ENCODE measurements at places on chromosomes 13 and 19.

DNA sequence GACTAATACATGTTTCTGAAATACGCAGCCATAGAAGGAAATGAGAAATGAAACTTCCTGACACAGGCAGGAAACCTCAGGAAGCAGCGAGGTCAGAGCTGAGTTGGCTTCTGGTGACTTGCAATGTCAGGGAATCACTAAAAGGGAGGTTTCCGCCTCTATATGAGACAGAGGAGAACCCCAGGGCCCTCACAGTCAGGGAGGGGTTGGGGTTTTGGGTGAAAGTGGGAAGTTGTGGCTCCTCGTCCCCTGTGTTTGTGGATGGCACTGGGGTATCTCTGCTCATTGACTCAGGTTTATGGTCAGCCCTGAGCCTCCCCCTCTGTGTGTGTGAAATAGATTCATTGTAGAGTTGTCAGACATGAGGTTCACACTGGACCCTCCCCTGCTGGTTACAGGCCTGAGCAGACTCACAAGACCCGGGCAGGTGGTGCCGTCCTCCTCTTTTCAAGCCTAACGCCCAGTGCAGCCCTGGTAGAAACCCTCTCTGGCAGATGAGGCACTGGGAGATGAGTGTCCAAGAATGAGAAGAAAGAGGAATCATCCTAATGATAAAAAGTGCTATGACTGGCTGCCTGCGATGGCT lies 5.5 kb upstream of the LILRA6 start:
- DNase-seq, result no peak

DNA sequence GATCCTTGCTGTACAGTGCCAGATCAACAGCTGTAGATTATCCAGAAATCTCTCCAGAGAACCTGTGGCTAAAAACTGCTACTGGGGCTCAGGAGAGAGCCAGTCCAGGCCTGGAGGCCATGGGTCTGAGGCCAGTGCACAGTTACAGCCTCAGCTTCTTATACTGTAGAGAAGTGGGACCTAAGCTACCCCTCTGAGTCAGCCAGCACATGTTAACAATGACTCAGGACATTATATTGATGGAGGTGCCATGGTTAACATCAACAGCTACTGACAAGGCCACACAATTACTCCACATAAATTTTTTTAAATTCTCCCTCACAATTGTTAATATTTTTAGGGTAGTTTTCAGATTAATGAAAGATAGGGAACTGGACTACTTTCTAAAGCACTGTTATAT lies 138.5 kb downstream of the RBM26 start:
- DNase-seq, result no peak

- DNase-seq, result no peak
Observed at GRCh38 chr13:26047040-26047439, 4.8 kb downstream of the SHISA2 start.

DNA sequence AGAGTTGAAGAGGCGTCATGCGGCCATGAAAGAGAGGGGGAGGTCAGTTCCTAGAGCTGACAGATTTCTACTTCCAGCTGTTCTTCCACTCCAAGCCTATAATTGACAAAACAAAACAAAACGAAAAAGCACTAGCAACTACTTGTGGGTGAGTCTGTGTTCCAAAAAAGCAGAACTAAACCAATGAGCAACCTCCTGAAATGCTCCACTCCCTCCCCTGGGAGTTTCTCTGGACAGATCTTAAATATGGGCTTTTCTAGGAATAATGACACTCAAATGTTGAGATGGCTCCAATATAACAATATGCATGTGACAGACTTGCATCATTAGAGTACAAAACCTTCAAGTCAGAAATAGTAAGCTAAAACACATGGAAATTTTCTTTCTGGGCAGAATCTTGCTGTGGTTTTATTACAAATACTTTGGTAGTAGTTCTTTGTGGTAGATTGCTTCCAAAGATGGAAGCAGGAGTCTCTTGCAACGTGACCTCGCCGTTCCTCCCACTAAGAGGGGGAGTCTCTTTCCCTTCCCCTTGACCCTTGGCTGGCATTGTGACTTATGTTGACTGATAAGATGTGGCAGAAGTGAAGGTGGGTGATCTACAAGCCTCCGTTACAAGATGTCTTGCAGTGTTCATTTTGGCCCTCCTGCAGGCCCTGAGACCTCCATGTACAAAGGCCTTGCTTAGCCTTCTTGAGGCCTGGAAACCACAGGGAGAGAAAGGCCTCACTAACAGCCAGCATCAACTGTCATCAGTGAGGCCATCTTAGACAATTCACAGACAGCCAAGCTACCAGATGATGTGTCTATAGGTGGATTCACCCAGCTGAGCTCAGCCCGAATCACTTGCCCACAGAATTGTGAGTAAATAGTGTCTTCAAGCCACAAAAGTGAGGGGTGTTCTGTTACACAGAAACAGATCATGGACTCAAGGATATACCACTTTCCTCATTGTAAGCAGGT lies 173.1 kb upstream of the RFC3 start:
- DNase-seq, result no peak

GRCh38 chr19:46537136-46538097 lies 41.8 kb upstream of the PNMA8B start:
- peak; percentile 68 for DNase-seq

DNA sequence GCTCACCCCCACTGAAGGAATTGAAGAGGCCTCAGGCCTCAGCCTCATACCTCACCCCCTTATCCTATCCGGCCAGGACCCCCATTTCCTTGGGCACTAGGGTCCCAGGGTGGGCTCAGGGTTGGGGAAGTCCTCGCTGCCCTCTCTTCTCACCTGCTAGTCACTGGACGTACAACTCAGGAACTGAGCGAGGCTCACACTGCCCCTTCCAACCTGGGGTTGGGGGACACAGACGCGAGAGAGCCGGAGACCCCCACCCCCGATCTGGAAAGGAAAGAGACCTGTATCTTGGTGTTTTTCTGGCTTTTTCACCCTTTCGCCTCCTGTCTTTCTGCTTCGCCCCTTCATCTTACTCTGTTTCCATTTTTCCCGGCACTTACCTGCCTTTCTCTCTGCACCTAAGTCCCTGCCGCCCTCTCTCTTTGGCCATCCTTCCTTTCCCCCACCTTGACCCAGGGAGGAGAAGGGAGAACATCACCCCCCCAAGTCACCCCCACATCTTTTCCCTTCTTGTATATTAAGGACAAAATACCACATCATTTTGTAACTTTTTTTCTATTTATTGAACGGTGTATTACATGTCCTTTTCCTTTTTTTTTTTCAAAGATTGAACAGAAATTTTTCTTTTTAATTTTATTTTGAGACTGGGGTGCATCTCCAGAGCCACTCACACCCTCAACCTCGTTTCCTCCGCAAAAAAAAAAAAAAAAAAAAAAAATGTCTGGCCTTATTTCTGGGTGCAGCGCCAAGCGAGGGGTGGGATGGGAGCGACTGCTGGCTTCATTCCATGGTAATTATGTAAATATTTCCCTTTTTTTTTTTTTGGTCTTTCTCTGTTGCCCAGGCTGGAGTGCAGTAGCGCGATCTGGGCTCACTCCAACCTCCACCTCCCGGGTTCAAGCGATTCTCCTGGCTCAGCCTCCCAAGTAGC lies 36.6 kb downstream of the ZSWIM4 start:
- DNase-seq, result no peak

- no peak for DNase-seq
Observed at GRCh38 chr13:20487927-20488326, 37.7 kb downstream of the CRYL1 start.

- no peak for DNase-seq
Observed at GRCh38 chr13:60114499-60115028, 49.2 kb downstream of the DIAPH3 start.

- DNase-seq, result no peak
Observed at GRCh38 chr13:113948034-113948742, 25.7 kb downstream of the C13orf46 start.

DNA sequence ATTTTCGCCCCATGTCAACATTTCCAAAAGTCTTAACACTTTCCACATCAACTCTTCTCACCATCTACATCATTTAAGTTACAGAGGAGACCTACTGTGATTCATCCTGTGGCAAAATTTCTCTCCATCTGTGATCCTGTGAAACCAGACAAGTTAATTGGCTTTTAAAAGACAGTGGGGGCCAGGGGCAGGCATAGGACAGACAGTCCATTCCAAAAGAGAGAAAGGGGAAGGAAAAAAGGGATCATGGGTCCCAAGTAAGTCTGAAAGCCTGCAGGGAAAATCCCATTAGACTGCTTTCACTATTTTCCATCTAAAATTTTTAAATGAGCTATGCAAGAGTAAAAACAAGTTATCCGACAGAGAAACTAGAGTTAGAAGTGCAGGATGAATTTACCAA lies 121.0 kb downstream of the MRPL57 start:
- no peak for DNase-seq

GRCh38 chr19:8481201-8481600 lies 21.2 kb downstream of the PRAM1 start:
- no peak for DNase-seq

DNA sequence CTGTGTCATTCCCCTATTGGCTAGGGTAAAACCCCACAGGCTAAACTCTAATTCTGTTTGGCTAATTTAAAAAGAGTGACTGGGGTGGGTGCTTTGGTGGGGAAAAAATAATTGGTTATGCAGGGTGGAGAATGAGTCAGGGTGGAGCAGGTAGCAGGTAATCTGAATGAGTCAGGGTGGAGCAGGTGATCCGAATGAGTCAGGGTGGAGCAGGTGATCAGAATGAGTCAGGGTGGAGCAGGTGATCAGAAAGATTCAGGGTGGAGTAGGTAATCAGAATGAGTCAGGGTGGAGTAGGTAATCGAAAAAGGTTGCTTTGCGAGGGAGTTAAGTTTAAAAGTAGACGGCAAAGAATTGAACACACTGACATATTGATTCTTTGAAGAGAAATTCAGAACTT lies 1218.8 kb upstream of the ATXN8OS start:
- DNase-seq, result no peak

DNA sequence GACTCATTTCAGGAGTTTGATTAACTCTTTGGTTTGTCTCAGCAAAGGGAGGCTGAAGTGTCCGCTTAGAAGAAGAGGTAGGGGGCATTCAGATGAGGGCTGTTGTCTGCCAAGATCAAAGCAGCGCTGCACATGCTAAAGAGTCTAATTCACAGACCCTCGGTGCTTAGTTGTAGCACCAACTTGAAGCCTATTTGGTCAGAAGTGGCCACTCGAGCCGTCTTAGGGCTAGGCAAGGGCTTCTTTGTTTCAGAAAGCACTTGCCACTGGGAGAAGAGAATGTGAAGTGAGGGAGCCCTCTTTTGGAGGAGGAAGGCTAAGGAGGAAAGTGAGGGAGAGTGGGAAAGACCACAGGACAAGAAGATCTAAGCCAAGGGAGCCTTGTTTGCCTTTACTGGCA lies 313.4 kb upstream of the TMTC4 start:
- DNase-seq, result no peak

DNA sequence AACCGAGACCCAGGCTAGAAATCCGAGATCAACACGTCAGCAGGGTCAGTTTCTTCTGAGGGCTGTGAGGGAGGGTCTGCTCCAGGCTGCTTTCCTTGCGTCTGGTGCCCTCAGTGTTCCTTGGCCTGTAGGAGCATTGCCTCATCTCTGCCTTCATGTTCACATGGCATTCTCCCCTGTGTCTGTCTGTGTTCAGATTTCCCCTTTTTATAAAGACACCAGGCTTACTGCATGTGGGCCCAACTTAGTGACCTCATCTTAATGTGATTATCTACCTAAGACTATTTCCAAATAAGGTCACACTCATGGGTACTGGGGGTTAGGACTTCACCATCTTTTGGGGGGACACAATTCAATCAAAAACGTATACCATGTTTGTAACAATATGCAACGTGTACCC lies 57.2 kb upstream of the C1QTNF9 start:
- DNase-seq, result no peak
